ENCODE measurements at places on chromosomes 5 and 9.
A peak's percentile ranks its signal among the peaks of the same experiment; 100 is the strongest.

DNA sequence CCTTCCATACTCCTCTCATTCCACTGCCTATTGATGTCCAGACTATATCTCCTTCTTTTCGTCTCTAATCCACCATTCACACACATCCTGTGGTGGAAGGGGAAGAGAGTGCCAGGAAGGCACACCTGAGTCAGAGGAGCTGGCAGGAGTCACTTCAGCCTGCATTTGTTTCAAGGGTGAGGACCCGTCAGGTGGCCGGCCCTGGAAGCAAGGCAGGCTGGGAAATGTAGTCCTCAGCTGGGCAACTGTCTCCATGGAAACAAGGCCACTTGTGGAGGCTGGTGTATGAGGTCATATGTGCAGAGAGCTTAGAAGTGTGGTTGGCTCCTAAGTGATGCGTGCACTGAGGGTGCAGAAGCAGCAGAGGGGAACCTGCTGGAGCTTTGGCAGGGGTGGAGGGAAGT, 278.4 kb downstream of the NSG2 start:
- DNase-seq = peak; percentile 27

DNA sequence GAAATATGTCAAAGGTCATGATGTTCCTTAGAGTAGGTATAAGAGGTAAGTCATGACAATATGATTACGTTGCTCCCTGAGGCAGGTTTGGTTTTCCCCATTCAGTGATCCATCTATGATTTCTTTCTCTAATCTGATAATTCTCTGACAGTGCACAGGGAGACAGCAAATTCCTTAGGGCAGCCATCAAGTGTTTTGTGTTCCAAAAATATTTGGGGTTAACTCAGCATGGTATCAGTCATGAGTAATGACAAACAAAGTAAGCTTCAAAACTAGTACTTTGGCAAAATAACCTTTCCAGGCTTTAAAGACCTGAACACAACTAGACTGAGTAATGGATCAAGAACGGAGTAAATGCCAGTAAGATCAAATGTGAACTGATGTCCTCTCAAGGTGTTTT, 55.3 kb upstream of the SPATA31E1 start:
- DNase-seq = no peak

DNA sequence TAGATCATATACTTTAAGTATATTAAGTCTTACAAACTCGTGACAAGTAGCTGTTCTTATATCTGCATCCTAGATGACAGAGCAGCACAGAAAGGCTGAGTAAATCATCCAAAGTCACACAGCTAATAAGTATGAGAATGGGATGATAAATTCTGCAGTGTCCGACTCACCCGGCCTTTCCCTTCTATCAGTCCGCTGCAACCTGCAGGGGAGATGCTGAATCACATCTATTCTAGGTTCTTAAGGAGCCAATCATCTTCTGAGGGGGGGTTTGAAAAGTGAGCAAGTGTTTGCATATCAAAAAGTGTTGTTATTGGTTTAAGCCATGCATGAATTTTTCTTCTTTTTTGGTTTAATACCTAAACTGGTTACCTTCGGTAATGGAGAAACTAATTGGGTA, 38.9 kb downstream of the ADAMTS16 start:
- DNase-seq = no peak

- no peak for DNase-seq
Measured at GRCh38 chr9:124454296-124454695, 4.0 kb downstream of the ADGRD2 start.

- DNase-seq = no peak
Measured at GRCh38 chr9:2403701-2404100, 217.9 kb upstream of the VLDLR start.
